Mesothelial cell of epicardium (in vitro differentiated cells): ENCODE measurements at places on chromosomes 12 and 14.
A peak's percentile ranks its signal among the peaks of the same experiment; 100 is the strongest.

DNA sequence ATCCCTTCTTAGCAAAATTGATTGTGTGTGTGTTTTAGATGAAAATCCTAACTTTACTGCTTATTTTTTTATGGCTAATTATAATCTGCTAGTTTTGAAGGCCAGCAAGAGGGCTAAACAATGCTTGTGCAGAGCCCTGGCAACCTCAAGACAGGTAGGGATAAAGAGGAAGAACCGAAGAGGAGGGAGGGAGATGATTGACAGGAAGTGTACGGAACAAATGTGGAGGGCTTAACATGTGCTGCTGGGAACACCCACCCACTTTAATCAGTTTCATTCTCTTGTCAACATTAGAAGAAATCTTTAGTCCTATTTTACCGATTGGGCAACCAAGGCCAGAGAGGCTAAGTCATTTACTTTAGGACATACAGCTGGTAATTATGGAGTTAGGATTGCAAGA is 1.4 kb upstream of the WSCD2 start:
- DNase-seq = no peak

GRCh38 chr12:267581-268482 is 5.2 kb upstream of the SLC6A13 start:
- DNase-seq = no peak

DNA sequence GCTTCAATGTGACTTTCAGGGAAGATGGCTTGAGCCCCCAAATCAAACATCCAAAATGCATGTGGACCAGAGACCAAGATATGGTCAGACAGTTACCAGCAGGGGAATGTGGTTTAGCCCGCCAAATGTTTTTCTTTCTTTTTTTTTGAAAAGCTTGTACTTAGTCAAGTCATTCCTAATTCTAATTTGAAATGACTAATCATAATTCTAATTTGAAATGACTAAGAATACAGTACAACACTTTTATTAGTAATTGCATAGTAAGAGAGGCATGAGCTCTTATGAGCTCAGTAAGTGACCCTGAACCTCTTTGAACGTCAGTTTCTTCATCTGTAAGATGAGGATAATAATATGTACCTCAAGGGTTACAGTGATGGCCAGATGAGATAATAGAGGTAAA is 72.4 kb downstream of the HECTD4 start:
- DNase-seq = no peak

DNA sequence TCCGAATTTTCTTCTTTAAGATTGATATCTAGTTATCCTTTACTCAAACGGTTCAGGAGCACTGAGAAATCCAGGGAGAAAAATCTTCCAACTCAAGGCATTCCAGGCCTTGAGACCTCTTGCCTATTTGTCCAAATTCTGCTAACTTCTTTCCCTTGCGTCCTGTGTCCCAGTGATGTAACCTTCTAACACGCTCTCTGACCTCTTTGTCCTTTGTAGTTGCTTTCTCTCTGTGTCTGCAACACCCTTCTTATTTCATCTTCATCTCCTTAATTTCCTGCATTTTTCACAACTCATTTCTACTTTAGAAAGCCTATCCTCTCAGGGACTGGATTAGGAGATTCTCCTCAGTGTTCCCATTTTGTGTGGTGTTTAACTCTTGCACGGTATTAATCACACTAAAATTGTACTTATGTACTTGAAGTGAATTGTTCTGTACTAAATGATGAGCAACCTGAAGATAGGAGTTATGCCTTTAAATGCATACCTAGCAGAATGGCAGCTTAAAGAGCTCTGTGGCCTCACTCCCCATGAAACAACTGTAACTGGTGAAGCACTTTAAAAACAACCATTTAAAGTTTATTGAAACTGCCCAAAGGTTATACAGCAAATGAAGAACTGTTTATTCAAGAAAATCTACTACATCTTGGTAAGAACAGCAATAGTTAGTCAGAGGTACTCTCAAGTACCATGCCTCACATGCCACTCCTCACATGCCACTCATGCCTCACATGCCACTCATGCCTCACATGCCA is 7.4 kb upstream of the SNAPC1 start:
- DNase-seq = no peak

DNA sequence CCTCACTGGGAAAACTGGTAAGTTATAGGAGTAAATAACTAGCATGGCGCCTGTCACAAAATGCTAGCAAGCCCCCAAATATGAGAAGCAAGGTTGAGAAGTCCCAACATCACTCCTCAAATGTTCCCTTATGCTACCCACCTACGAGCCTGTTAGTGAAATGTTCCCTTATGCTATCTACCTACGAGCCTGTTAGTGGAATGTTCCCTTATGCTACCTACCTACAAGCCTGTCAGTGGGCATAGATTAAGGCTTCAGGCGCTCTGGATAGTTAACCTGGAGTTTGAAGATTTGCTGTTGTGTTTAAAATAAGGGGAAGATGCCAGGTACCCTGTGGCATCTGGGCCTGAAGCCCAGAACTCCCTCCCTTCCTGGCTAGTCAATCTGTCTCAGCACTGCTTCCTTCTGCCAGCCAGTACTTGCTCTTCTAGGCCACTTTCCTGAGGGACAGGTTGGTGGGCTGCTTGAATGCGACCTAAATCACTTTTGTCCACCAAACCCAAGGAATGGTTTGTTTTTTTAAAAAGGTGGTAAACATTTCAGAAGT is 67.1 kb upstream of the SINHCAF start:
- DNase-seq = no peak

GRCh38 chr12:2233034-2233433 is 180.2 kb downstream of the CACNA1C start:
- DNase-seq = no peak

DNA sequence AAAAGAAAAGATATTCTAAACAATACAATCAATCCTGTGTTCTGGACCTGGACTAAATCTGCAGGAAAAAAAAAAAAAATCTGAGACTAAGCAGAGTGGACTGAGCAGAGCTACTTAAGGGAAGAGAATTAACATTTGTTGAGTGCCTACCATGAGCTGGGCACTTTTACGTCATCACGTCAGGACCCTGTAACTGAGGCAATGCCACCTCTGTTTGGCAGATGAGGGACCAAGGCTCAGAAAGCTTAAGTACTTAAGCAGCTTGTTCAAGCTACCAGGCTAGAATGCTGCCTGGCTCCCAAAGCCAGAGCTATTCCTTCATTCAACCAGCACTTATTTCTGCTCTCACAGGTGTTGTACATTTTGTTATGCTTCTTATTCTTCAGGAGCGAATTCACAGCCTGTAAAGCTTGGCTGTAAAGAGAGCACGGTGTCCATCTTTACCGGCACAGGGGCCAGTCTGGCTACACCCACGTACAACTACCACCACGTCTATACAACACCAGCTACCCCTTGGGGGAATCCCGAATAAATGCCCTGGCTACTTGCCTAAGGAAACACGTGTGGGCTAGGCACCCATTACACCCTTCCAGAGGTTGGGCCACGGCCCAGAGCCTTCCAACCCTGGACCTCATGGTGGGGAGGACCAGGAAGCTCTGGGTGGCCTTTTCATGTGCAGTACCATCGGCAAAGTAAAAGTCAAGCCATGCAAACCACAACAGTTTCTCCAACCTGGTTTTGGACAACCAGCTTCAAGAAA is 27.0 kb downstream of the TMCC3 start:
- DNase-seq = no peak

DNA sequence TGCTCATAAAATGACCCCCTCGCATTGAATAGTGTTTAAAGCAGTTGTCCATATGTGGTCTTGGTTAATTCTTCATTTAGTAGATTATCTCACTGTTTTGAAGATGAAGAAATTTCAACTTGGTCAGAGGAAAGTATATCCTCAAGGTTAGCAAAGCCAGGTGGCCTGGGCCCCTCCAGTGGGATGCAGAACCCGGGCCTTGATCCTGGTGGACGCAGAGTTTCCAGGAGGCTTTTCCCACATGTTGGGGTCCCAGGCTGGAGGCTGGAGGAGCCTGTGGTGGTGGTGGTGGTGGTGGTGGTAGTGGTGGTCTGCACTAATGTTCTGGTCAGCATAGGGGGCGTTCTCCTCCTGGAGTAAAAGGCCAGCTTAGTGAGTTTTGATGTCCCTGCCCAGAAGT is 85.9 kb downstream of the ESRRB start:
- no peak for DNase-seq

- DNase-seq = no peak
Measured at GRCh38 chr14:72523424-72524294, 370.2 kb downstream of the DPF3 start.

DNA sequence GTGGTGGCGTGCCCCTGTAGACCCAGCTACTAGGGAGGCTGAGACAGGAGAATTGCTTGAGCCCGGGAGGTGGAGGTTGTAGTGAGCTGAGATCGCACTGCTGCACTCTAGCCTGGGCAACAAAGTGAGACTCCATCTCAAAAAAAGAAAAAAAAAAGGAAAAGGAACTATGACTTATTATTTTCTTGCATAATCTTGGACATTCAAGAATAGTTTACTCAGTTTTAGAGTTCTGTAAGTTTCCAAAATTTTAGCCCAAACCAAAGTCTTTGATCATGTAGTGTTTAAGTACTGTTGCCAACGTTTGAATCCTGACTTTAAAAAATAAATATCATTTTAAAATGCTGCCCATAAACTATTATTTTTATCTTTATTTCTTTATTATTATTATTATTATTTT is 6.2 kb downstream of the PSMA6 start:
- DNase-seq = no peak

DNA sequence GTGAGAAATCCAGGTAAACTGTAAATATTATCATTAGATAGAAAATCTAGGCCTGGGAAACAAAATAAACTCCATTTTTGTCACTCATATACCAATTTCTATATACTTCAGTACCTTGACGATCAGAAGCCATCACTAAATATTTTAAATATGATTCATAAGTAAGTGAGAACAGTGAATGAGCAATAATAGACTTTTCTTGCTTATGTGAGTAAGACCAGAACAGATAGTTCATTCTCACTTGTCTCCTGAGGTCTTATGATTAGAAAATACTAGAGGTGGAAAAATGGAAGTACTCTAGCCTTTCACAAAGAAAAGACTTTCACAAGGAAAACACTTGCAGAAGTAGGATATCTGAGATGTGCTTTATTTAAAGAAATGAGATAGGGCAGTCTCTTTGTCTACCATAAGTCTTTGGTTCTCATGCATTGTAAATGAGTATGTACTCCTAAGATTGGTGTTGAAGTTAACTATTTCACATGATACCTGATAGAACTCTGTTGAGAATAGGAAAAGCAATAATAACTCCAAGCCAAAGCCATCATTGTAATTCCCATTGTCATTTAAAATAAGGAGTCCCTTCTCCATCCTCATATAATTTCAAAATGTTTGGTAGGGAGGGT is 10.1 kb upstream of the SMCO3 start:
- no peak for DNase-seq

DNA sequence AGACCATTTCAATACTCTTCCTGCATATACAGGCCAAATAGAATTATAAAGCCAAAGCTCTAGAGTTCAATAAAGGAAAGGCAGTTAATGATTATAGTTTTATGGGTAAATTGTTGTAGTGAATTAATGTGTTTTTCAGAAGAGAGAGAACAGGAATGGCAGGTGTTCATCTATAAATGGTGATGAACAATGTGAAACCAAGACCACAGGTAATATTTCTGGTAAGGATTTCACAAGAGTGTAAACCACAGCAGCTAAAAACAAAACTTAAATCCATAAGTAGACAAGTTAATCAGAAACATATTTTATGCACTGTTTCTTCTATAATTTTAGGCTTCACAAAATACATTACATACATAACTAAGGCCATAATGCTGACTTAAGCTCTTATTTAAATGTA is 204.4 kb downstream of the SYT1 start:
- DNase-seq = no peak

DNA sequence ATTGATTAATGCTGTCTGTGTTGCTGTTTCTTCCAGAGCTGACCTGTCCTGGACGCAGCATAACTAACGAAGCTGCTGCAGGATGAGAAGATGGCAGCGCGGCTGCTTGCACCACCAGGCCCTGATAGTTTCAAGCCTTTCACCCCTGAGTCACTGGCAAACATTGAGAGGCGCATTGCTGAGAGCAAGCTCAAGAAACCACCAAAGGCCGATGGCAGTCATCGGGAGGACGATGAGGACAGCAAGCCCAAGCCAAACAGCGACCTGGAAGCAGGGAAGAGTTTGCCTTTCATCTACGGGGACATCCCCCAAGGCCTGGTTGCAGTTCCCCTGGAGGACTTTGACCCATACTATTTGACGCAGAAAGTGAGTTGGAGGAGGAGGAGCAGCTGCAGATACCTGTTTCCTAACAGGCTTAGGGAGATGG is 71.7 kb downstream of the SCN8A start:
- DNase-seq = no peak

GRCh38 chr12:53747095-53747494 is 4.7 kb downstream of the CISTR start:
- no peak for DNase-seq

DNA sequence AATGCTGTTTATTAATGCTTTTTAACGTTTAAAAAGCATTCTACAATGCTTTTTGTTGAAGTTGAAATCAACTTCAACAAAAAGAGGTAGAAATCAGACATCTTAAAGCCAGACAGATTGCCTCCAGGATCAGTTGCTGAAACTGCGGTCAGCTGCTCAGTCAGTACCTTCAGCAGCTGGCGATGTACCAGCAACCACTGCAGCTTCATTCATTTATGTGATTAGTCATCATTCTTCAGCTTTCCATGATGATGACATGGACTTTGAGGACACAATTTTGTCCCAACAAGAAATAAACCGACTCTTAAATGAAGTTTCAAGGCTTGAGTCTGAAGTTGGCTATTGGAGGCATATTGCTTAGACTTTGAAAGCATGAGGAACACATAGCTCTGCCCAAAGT is 31.5 kb upstream of the NUAK1 start:
- no peak for DNase-seq

GRCh38 chr14:100239211-100239839 is 381 bp downstream of the YY1 start:
- peak; percentile 54 for DNase-seq

DNA sequence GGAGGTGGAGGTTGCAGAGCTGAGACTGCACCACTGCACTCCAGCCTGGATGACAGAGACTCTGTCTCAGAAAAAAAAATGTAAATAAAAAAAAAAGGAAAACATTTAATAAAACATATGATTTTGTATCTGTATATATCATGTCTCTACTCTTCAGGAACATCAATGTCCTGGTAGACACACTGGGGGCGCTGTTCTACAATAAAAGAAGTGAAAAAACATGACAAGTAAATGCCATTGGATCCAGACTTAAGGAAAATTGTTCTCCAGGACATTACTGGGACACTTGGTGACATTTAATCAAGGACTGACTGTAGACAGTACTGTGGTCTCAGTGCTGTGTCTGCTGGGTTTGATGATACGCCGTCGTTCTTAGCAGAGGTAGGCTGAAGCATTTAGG is 15.5 kb upstream of the KLC1 start:
- DNase-seq = no peak

DNA sequence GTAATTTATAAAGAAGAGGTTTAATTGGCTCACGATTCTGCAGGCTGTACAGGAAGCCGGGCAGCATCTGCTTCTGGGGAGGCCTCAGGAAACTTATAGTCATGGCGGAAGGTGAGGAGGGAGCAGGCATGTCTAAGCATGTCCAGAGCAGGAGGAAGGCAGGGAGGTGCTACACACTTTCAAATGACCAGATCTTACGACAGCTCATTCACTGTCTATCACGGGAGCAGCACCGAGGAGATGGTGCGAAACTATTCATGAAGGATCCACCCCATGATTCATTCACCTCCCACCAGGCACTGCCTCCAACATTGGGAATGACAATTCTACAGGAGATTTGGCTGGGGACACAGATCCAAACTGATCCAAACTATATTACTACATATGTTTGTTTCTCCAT is 10.0 kb downstream of the SFSWAP start:
- no peak for DNase-seq

GRCh38 chr12:81468206-81468605 is 290.9 kb downstream of the PPFIA2 start:
- no peak for DNase-seq
